Stimulated activated CD8-positive, alpha-beta memory T cell treated with anti-CD3 and anti-CD28 coated beads, Interleukin-15, amount 100 ng/mL, for 48 hours (primary cell): ENCODE measurements at places on chromosomes 7 and 10.

- no peak for DNase-seq
These were observed 3.5 kb downstream of the AIMP2 start for GRCh38 chr7:6012355-6013104.

DNA sequence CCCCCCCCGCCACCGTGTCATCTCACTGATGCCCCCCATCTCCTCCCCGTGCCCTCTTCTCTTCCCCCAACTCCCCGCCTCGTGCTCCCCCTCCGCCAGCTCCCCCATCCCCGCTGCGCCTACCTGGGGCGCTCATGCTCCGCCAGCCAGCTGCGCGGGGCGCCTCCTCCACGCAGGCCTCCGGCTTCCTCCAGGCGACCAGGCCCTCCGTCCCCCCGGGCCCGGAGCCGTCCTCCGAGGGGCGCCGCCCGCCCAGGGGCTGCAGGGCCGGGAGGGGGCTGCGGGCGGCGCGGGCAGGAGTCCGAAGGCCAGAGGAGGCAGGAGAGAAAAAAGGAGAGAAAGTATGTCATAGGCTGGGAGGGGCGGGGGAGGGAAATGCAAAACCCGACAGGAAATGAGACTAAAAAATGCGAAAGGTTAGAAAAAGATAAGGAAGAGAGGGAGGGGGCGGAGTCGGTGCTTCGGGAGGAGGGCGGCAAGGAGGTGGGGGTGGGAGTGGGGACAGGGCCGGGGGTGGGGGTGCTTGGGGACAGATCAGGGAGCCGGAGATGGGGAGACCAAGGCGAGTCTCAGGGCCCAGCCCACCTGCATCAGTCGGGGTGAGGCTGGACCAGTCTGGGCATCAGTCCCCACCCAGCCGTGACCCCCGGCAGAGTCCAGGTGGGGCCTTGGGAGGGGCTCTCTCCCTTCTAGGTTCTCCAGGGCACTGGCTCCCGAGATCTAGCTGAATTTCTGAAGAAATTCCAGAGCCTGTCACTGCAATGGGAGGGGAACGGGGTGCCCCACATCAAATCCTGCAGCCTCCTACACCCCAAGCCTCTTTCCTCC lies at the start of gene CARD11:
Gene CARD11, minus strand, starts transcription at position 324 of the 828 bp plus-strand sequence. CDS start 85,361 bp downstream, outside the sequence.
- no peak for DNase-seq

DNA sequence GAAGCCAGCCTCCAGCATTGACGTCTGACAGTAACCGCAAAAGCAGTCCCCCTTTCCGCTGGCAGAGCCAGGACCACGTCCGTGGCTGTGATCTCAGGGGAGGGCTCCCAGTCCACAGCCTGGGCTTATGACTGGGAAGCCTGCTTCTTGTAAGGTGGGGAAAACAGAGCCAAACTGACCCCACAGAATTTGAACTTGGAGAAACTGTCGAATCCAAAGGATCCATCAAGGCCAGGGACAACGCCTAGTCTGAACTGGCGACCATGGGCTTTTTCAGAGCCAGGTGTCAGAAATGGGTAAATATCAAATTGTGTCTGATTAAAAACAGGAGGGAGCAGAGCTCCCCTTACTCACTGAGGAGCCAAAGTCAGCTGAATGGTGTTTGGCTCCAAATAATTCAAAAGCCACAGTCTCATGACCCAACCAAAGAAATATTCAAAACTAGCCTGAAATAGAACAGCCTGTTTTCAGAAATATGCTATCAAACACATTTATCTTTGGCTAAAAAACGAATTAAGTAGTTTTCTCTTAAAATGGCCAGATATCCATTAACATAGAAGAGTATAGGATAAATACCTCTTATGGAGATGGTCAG lies 751.4 kb upstream of the GALNT17 start:
- DNase-seq, result no peak

GRCh38 chr7:31958226-31958625 lies 112.0 kb downstream of the PDE1C start:
- no peak for DNase-seq

DNA sequence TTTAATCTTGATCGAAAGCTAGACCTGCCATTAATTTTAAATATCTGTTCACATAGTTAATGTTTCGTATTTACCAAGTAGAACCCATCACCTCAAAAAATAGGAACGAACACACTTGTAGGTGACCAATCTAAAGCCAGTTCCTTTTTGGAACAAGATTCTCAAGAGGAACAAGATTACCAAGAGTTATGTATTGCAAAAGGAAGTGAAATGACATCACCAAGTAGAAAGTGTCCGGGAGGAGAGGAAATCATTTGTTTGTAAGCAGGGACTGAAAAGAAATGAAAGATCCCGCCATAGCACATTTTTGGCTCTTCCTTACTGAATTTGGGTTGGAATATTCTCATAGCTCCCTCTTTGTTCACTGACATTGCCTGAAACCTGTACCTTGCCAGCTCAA lies 1200.5 kb downstream of the SORCS1 start:
- no peak for DNase-seq

GRCh38 chr7:76037310-76037709 lies 10.5 kb downstream of the STYXL1 start:
- no peak for DNase-seq

DNA sequence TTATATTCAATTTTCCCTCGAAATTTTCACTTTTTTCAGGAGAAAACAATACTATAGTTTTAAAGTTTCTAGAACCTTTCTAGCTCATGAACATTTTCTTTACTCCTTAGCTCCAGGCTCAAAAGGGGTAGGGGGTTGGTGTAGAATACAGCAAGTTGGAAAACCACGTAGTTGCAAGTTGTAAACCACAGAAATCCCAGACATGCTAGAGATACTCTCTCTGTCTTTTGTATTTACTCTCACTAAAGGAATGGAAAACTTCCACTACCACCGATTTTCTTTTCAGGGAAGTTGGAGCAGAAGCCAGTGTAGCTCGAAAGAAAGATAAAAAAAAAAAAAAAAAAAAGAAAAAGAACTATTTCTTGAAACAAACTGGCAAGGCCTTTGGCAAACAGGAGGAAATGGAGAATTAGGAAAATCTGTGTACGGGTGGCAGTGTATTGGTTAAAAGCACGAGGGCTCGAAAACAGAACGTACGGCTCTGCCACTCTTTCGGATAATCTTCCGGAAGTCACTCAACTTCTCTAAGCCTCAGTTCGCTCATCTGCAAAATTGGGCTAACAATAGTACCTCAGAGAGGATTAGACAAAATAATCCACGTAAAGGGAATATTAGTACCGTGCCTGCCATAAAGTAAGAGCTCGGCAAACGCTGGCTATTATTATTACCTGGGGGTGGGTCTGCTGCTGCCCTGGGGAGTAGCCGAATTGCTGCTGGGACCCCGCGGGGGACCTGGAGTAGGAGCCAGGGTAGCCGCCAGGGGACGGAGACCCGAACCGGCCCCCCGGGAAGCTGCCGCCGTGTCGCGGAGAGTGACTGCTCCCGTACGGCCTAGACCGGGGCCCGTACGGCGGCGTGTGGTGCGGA lies 628 bp downstream of the MPLKIP start:
- DNase-seq, result no peak

DNA sequence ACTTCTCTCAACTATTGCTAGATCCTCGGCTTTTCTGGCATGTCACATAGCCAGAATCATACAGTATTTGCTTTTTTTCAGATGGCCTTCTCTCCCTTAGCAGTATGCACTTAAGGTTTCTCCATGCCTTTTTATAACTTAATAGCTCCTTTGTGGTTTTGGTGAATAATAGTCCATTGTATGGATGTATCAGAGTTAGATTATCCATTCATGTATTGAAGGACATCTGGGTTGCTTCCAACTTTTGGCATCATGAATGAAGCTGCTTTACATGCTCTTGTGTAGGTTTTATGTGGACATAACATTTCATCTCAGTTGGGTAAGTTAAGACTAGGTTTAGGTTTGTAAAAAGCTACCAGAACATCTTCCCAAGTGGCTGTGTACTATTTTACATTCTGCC lies 4.6 kb downstream of the ATP5F1C start:
- no peak for DNase-seq

- DNase-seq, result no peak
These were observed 13.2 kb upstream of the SCIN start for GRCh38 chr7:12557282-12557681.

- DNase-seq, result no peak
These were observed 106.5 kb downstream of the ARHGAP12 start for GRCh38 chr10:31822150-31822549.

- no peak for DNase-seq
These were observed 63.3 kb downstream of the FAM185A start for GRCh38 chr7:102811942-102812678.

DNA sequence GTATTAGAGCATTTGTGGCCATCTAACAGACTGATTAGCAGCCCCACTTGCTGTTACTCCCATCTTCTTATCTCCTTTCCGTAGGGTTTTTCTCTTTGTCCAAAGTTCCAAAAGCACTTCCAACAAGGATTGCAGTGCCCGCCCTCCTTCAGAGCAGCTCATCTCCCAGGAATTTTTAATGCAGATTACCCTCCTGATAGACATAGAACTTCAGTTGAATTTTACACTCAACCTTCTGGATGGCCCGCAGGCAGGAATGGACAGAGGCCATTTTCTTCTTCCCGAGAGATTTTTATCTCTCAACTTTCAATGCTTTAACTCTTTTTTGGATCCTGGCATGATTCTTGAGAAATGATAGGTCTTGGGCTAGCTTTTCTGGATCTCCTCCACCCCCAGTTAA lies 23.3 kb downstream of the PRKG1 start:
- no peak for DNase-seq

DNA sequence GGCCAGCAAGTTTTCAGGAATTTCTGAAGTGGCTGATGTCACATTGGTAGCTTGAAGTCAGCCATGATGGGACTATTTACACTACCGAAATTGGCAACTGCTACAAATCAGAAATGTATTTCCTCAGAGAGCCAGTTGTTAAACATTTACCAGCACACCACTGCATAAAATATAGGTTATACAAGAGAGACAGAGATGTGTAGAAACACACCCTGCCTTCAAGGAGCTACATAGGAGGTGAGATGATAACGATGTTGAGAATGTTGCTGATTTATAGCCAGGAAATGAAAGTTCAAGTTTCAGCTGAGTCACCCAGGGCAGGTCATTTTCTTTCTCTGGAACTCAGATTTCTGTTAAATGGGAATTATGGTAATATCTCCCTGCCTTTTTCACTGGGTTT lies 46.0 kb upstream of the TCF7L2 start:
- DNase-seq, result no peak

GRCh38 chr10:71152043-71152442 lies 60.3 kb upstream of the UNC5B start:
- DNase-seq, result no peak

GRCh38 chr10:86715156-86715795 lies 41.1 kb upstream of the BMPR1A start:
- no peak for DNase-seq

DNA sequence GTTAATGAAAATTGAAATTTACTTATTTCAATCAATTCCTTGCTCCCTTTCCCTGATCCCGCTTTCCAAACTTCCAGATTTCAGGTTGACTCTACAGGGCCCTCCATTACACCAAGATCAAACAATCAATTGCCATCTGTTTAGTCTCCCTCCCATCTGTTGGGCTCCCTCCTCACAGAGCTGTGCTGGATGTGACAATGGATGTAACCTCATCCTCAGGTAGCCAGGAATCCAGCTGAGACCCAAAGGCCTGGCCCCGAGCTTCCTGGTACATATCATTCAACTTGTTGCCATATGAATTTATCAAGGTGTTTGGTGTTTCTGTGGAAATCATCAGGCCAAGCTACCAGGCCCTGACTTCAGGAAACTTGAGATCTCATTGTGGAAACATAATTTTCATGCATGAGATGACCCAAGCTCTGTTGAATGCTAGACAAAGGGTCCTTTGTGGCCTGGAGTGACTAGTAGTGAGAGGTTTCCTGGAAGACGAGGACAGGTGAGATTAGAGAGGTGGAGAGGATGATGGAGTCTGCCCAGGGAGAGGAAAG lies 148.6 kb upstream of the PDE1C start:
- DNase-seq, result no peak

DNA sequence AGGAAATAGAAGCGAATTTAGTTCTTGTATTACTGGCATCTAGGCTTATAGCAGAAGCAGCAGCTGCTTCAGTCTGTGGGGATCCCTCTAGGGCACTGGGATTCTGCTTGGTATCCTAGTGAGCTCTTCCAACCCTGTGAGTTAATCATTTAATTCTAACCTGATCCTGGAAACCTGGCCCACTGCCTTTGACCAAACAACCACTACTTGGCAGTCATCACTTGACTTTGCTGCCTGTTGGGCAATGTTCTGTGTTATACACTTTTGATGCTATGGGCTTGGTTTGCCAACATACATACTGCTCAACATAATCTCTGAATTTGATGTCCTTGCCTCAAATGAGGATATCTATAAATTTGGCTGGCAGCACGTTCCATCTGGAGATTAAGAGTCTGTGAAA lies 813.4 kb downstream of the ANKRD7 start:
- no peak for DNase-seq

DNA sequence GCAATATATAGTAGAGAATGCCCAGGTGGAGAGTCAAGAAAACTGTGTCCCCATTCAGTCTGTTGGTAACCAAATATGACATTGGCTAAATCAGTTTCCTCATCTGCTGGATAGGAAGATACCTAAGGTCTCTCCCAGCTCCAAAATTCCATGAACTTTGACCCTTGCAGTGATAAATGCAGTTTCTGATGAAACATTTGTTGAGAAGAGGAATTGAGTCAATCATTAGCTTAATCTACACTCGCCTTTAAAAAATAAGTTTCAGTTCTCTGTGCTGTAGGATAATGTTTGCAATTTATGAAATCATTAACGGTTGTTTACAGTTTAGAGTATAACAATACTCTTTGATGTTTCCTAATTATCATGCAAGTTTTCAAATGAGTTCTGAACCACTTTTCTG lies 38.0 kb upstream of the SLC25A13 start:
- DNase-seq, result no peak

GRCh38 chr10:95360122-95360714 lies 69.4 kb upstream of the PDLIM1 start:
- no peak for DNase-seq

DNA sequence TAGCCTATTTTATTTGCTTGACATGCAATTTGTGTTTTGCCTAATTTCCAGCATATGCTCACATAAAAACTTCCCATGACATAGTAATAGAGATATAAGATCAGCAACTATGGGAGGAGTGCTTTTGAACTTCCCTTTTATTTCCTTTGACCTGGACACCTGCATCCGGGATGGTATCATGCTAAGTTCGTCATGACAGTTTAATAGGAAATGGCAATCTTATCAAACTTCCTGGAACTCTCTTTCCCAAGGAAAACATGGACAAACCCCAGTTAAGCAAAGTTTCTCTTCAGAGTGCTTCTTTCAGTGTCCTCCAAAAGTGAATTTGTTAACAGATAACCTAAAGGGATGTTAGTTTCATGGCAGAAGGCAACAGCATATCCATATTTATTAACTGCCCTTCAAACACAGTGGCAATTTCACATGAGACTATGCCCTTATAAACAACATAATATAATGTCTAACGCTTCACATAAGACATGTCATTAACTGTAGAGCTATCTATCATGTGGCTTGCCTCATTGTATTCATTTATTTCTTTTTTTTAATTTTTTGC lies 474.7 kb upstream of the SEMA3A start:
- DNase-seq, result no peak
